ENCODE measurements at places on chromosomes 11 and 22.

DNA sequence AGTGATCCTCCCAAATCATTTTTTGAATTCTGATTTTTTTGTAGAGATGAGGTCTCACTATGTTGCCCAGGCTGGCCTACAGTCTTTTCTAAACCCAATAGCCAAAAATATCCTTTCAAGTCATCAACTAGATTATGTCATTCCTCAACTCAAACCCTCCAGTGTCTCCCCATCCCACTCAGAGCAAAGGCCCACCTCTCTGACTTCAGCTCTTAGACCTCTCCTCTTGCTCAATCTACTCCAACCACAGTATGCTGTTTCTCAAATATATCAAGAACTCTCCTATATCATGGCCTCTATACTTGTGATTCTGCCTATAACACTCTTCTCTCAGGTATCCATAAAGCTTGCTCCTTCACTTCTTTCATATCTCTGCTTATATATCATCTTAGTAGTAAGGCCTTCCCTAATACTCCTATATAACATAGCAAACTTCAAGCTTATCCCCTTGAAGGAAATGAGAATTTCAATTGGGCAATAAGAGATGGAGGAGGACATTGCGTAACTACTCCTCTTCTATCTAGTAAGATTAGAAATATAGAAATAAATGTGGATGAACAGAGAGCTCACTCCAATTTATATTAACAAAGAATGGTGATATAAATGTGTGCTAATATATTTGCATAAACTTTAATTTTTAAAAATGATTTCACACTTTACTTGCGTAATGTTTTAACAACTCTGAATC is 24.5 kb downstream of the DLG2 start:
- peak; percentile 13 for DNase-seq

- DNase-seq, result no peak
Measured at GRCh38 chr22:21922370-21923162, 30.1 kb downstream of the PPM1F start.

GRCh38 chr11:125883375-125883774 is 4.1 kb upstream of the HYLS1 start:
- DNase-seq, result no peak

DNA sequence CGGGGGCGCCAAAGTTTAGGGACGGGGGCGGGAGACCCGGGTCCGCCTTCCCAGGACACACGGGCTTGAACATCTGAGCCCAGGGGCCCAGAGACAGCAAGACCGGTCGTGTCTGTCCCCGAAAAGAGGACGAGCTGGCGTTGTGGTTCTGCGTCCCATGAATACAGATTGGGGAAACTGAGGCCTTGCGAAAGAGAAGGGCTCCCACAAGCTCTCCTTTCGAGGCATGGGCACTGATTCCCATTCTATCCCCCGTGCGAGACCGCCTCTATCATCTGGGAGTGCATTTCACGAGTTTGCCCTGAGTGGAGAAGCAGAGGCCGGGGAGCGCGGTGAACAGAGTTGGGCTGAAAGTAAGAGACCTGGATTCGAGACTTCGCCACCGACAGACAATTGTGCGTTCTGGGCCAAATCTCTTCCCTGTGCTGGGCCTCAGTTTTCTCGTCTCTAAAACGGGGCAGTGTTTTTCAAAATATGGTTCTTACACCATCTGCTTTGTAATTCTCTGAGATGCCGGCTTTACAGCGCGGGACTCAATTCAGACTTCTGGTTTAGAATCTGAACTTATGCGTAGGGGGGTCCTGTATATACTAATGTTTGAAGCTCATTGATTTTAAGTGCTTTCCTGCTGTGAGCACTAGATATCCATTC is 471 bp downstream of the RNF185 start:
- DNase-seq, result peak; percentile 21

DNA sequence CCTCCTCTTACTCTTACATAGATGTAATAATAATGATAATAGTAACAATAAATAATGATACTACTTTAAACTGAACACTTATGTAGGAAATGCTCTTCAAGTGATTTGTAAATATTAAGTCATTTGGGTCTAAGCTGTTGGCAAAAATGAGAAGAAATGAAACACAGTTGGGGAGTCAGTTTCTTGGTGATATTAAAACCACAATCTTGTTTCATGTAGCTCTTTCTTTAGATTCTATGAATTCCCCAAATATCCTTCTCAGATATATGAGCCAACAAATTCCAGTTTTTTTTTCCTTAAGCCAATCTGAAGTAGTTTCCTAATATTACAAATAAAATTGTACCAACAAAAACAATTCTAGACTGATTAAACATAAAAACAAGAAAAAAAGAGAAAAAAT is 1115.6 kb upstream of the CNTN5 start:
- peak; percentile 51 for DNase-seq

GRCh38 chr11:29271616-29272015 is 745.2 kb downstream of the KCNA4 start:
- no peak for DNase-seq

DNA sequence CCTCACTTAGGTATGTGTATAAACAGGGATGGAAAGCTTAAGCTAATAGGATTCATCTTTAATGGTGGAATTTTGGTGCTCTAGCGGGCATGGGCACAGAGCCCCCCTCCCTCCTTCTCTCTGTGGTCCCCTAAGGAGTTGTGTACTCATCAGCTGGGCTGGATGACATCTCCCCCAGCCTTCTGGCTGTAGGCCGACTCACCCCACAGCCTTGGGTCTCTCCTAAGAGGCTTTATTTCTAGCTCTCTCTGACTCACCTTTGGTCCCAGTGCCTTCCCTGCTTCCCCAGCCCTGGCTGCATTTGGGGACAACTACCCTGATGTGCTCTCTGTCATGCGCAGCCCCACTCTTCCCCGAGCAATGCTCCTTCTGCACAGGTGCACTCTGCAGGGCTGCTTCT is 26.9 kb downstream of the SLC6A5 start:
- no peak for DNase-seq

- no peak for DNase-seq
Measured at GRCh38 chr11:86980086-86980796, 25.0 kb upstream of the FZD4 start.

DNA sequence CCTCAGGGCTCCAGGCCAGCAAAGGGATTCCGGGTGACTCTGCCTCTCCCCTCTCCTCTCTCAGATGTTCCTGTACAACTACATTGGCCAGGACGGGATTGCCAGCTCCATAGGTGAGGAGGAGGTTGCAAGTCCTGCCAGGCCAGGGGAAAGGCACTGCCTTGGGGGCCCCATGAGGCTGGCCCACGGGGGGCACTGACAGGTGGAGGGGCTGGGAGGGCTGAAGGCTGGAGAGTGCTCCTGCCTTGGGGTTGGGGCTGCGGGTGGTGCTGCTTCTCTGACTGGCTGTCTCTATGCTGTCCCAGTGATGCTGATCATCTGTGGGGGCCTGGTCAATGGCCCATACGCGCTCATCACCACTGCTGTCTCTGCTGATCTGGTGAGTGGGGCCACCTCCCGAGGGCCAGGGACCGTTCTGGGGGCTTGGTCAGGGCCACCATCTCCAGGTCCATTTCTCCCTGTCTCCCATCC is 21.7 kb downstream of the SLC37A2 start:
- no peak for DNase-seq

DNA sequence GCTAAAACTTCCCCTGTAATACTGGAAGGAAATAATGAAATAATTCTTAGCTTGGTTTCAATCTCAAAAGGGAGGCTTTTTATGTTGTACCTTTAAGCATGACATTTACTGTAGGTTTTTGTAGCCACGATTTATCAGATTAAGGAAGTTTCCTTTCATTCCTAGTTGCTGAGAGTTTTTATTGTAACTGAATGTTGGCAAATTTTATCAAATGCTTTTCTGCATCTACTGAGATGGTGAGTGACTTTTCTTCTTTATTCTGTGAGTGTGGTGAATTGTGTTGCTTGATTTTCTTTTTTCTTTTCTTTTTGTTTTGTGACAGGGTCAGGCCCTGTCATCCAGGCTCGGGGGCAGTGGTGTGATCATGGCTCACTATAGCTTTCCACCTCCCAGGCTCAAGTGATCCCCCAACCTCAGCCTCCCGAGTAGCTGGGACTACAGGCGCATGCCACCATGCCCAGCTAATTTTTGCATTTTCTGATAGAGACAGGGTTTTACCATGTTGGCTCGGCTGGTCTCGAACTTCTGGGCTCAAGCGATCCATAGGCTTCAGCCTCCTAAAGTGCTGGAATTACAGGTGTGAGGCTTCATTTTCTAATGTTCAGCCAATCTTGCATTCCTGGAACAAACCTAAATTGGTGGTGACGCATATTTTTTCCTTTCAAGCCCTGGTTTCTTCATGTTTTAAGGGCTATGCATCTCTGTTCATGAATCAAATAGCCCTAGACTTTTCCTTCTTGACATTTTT is 26.2 kb downstream of the SUSD2 start:
- DNase-seq, result peak; percentile 22

- DNase-seq, result peak; percentile 27
Measured at GRCh38 chr11:120780239-120780638, 243.7 kb upstream of the TBCEL start.

Data from cardiac fibroblast (primary cell).